ENCODE measurements at places on chromosomes 2 and 18. TPM values are rescaled to one million over a fixed set of nuclear protein-coding genes. Genes with fewer than 3 reads are reported as not detected.

GRCh38 chr18:13437796-13438506, 219.4 kb downstream of the LDLRAD4 start:
- DNase-seq = no peak

GRCh38 chr2:117763804-117764203, 50.7 kb upstream of the DDX18 start:
- no peak for DNase-seq

DNA sequence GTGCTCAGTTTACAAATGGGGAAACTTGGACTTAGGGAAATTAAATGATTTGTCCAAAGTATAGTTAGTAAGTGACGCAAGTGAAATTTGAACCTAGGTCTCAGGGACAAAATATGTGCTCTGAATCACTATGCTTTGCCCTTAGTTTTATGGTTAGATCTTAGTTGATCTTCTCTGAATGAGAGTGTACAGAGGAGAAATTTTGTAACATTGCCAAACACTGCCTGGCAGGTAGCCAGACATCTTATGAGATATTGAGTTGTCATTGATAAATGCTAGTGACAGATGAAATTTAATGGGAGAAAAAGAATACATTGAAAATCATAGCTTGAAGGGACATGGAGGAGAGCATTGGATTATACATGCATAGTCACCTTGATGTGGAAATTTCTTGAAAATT, 91.4 kb downstream of the GALNT1 start:
- DNase-seq = peak; percentile 8

ATP5F1A gene
- 484 TPM for total RNA-seq

DNA sequence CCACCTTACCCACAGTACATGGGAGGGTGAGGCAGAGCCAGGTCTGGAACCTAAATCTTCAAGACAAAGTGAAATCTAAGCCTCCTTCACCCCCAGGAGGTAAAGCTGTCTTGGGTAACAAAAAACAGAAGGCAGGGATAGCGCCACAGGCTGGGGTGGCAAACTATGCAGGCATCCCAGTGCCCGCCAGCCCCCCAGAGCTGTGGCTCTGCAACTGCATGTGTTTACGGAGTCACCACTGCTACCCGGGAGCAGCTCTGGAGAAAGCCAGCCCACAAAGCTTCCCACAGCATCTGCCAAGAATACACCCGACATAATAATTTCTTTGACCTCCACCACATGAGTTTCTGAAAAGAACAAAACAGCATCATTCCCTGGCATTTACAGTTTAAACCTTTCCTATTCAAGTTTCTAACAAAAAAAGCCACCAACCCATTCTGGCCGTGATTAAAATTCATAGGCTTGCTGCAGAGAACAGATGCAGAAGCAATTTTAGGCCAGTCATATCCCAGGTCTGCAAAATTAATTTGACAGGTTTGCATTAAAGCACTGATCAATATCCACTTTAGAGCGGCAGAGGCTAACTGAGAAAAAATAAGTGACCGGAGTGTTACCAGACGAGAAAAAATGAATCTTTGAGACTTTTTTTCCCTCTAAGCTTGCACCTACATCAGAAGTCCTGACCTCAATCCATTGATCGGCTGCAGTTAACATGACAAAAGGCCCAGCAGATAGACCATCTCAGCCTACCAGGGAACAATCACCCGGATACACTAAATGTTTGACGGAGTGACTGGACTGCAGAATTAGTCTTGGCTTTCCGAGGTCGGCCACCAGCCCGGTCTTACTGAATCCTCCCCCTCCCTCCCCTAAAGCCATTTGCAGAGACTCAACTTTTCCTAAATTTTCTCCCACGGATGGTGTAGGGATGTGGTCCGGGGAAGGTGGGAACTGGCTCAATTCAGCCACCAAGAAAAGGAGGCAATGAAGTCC, 309.6 kb upstream of the SKOR2 start:
- no peak for DNase-seq

MAP3K19 gene
- not detected for total RNA-seq

DNA sequence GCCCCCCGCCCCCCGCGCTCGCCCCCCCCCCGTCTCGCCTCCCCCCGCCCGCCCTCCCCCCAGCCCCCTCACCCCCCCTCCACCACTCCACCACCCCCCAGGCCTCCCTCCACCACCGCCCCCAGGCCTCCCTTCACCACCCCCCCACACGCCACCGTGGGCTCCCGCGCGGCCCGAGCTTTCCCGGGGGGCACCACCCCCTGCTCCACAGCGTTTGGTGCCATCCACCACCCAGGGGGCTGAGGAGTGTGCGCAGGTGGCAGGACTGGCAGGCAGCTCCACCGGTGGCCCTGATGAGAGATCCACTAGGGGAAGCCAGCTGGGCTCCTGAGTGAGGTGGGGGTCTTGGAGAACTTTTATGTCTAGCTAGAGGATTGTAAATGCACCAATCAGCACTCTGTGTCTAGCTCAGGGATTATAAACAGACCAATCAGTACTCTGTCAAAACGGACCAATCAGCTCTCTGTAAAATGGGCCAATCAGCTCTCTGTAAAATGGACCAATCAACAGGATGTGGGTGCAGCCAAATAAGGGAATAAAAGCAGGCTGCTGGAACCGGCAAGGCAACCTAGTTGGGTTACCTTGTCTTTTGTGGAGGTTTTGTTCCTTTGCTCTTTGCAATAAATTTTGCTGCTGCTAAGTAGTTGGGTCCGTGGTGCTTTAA, 43.0 kb upstream of the ITSN2 start:
- no peak for DNase-seq

DNA sequence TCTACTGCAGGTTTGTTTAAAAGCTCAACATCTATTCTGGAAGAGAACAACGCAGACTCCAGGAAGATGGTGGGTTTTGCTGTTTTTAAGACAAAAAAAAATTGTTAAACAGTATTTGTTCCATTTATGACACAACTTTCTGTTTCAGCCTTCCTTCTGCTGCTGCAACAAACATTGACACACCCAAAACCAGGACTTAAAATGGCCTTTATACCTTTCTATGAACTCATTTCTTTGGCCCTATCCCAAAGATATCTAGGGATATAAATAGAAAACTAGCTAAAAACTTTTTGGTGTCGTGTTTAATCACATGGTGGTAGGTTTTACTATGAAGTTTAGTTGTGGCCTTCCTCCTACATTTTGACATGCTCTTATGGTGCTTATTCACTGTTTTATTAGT, 964 bp upstream of the GALNT3 start:
- DNase-seq = peak; percentile 30

- DNase-seq = no peak
Measured at GRCh38 chr2:60485055-60485454, 68.4 kb downstream of the BCL11A start.
